ENCODE measurements at places on chromosomes 2 and 18.
A peak's percentile ranks its signal among the peaks of the same experiment; 100 is the strongest.

GRCh38 chr18:51135364-51135763 is 62.1 kb downstream of the MEX3C start:
- no peak for DNase-seq

GRCh38 chr2:189188115-189188805 is 8.7 kb upstream of the COL5A2 start:
- DNase-seq = no peak

DNA sequence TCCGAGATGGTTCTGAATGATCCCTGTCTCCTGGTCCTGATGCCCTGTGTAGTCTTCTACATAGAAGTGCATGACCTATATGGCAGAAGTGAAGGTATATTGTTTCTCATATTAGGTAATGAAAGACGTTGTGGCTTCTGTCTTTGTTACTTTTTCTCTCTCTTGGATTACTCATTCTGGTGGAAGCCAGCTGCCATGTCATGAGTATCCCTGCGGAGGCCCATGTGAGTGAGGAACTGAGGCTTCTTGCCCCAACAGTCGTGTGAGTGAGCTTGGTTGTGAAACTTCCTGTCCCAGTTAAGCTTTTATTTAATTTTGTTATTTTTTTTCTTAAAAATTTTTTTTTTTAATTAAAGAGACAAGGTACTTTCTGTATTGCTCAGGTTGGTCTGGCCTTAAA is 134.7 kb downstream of the UBR3 start:
- no peak for DNase-seq

GRCh38 chr2:2879071-2879470 is 498.5 kb downstream of the EIPR1 start:
- DNase-seq = no peak

DNA sequence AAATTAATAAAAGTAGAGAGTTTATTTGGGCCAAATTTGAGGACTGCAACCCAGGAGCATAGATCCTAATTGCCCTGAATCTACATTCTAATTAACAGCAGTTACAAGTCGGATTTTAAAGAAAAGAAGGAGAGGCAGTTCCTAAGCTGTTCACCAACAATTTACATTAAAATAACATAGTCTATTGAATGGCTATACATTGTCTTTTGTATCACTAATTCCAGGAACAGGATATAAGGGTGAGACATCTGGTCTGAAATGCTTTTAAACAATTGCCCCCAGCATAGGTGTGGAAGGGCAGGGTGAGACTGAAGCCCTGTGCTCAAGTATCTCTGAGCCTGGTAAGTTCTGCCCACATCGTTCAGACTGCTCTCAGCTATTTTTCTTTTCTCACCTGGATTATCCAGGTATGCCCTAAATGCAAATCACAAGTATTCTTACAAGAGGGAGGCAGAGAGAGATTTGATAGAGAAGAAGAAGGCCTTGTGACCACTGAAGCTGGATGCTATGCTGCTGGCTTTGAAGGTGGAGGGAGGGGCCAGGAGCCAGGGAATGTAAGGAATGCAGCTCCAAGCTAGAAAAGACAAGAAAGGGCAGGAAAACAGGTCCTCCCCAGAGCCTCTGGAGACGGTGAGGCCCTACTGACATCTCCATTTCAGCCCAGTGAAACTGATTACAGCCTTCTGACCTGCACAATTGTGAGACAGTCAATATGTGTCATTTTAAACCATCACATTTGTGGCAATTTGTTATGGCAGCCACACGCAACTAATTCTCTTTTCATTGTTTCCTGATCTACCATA is 189.4 kb upstream of the ARL4C start:
- no peak for DNase-seq

GRCh38 chr2:218387369-218388194 is 5.5 kb downstream of the SLC11A1 start:
- DNase-seq = peak; percentile 50

- DNase-seq = peak; percentile 96
These were observed 356.2 kb upstream of the SPRED2 start for GRCh38 chr2:65788556-65788955.

DNA sequence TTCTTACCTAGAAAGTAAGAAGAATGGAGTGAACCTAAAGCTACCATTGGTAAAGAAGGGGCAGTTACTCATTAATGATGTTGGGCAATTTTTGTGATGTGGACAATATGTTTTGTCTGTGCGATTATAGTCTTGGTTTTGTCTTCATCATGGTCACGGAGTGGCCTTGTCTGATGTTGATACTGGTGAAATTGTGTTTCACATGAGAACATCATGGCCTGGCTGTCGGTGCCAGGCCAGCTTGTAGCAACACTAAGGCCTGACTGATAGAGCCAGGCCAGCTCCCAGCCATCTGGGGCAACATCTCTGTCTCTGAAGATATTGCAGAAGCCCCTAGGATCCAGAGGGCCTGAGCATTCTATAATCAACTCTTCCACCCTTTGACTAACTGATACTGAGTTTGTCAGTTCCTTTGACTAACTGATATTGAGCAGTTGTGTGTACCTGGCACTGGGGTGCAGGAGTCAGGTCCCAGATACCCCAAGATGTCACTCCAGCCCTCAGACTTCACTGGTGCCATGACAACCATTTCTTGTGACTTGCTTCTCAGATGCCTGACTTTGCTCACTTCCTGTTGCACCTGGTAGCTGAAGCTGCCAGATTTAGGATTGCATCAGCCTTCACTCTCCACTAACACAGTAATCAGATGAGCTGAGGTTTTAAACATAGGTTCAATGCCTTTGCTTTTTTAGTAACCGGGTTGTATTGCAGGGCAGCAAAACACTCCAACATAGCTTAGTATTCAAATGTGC is 62.5 kb downstream of the RPIA start:
- no peak for DNase-seq

- no peak for DNase-seq
These were observed 9.6 kb downstream of the PER2 start for GRCh38 chr2:238278626-238279323.

DNA sequence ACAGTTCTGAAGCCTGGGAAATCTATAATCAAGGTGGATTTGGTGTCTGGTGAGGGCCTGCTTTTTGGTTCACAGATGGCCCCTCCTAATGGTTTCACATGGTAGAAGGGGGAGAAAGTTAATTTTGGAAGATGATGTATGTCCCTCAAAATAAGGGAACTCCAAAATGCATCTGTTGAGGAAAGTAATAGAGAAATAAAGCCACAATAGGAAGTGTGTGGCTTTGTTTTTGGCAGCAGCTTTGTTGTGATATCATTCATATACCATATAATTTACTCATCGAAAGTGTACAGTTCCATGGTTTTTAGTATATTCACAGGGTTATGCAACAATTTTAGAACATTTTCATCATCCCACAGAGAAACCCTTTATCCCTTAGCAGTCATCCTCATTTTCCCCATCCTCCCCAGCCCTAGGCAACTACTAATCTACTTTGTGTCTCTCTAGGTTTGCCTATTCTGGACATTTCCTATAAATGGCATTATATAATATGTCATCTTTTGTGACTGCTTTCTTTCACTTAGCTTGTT is 274.0 kb upstream of the FAM98A start:
- DNase-seq = no peak

DNA sequence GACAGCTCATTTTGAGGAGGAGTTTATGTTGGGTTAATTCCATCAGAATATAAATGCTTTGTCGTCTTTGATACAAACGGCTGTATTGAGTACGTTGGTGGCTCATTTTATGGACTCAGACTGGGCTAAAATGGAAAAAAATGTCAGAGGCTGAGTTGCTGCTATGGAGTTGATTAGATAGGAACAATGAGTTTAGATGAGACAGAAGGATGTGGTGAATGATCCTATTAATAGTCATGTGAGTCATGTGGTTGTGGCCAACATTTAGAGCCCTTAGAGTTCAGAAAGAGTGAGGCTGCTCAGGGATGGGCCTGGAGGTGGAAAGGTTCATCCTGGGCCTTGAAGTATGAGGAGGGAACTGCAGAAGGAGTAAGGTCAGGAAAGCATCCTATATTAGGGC is 434.2 kb downstream of the MEIS1 start:
- DNase-seq = no peak

DNA sequence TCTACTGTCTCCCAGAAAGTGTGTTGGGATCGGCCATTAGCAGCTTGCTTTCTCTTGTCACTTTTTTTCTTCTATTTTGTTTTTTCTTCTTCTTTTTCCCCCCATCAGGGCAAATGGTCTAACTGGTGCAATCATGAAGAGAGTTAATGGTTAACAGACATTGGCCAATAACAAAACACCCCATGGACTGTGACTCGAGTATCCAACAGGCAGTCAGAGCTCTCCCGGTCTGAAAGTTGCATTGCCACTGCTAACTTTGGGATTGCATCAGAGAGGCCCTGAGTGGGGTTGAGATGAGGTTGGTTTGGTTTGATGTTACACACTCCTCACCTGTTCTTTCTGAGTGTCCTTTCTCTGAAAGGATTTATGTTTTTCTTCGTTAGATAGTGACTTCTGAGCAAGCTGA is 12.9 kb upstream of the SNORC start:
- no peak for DNase-seq

- no peak for DNase-seq
These were observed 103.1 kb upstream of the CXCR4 start for GRCh38 chr2:136221026-136221425.

GRCh38 chr2:199070322-199070949 is 387.3 kb downstream of the SATB2 start:
- no peak for DNase-seq

GRCh38 chr2:190136259-190136658 is 73.7 kb upstream of the MSTN start:
- DNase-seq = no peak

- no peak for DNase-seq
These were observed 16.2 kb downstream of the ATF2 start for GRCh38 chr2:175151791-175152190.

DNA sequence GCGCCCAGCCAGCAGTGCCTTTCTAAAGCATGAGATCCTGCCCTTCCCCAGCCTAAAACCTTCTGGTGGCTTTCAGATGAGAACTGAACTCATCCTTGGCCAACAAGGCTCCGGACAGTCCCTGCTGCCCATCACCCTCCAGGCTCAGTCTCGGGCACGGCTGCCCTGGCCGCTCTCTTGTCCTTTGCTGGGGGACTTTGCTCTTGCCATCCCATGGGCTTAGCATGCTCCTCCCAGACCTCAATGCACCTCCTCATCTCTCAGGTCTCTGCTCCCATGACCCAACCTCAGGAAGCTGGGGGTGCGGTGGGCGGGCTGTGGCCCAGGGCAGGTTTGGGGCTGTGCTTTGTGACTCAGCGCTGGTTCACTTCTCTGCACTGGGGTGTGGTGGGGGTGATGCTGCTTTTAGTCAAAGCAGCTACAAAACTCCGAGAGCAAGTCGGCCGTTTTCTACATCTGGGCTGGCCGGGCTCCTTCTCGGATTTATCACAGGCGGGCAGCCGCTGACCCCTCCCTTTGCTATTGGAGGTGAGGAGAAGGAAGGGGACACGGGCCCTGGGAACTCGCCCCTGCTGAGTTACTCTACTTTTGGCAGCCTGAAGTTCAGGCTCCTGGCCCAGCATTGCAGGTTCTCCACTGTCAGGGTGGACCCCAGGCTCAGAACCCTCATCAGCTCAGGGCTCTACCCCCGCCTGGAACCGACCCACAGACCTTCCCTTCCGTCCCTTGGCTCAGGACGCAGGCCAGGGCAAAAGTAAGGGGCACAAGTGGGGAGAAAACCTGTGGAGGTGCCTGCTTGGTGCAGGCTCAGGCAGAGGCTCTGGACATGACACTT is 90.6 kb upstream of the TAF1B start:
- no peak for DNase-seq

DNA sequence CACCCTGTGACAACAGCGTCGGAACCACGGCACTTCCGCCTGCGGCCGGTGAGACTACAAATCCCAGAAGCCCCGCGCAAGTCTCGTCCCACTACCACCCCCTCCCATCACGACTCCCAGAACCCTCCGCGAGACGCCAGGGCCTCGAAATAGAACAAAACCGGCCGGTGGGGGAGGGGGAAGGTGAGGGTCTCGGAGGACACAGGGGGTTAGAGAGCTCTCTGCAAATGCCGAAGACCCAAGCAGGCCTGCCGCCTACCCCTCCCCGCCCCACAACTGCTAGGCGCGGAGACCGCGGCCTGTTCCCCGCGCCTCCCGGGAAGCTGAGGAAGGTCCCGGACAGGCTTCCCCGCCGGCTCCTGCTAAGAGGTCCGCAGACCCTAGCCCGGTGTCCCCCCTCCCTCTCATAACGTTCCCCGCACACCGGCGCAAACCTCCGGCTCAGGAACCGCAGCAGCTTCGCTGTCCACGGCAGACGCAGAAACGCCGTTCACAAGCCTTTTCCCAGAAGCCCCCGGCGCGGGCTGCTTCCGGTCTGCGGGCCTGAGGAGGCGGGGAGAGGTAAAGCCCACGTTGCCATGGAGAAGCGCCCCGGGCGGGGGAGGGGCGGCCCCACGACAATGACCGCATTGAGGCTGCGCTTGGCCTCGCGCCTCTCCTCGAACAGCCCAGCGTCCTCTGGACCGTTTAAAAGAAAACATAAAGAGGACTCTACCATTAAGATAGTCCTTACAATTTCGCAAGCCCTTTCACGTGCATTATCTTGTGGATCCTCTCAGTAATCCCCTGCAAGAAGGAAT is at the start of gene ZNF24:
TSS of gene ZNF24 (minus strand) at position 485 of the 800 bp plus-strand sequence. CDS start 3,770 bp downstream, outside the sequence.
- peak; percentile 96 for DNase-seq

GRCh38 chr2:21256006-21256405 is 132.2 kb downstream of the TDRD15 start:
- DNase-seq = peak; percentile 10

All from cerebellar cortex (tissue), 1 donor.